Common myeloid progenitor, CD34-positive (primary cell): ENCODE measurements at places on chromosomes 12 and 14.

GRCh38 chr12:120851444-120851843, 52.7 kb downstream of the SPPL3 start:
- DNase-seq = no peak

DNA sequence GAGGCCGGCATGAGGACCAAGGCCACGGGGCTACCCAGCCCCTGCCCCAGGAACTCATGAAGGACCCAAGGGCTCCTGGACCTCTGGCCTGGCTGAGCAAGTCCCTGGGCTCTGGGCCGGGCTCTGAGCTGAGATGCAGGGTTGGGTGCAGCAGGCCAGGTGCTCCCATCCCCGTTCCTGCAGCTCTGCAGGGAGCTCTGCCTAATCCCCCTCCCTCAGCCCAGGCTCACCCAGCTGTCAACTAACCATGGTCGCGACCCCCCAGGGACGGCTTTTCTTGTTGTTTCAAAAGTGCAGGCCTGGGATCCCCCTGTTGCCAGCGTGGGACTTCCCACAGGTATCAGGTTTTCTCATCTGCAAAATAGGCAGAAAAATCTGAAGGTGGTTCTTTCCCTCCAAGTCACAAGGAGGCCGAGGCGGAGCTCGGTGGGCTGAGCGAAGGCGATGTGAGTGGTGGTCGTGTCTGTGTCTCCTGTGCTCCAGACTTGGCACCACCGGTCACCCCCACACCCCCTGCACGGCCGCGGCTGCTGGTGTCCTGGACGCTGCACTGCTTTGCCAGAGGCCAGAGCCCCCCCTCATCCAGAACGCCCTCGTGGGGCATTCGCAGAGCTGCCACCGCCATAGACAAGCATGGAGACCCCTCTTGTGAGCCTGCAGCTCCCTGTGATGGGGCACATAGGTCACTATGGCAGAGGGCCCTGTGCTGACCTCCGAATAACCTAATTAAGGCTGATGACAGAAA, 22.5 kb upstream of the GALNT9 start:
- DNase-seq = no peak

GRCh38 chr12:24950231-24950834, 1.4 kb upstream of the BCAT1 start:
- peak; percentile 28 for DNase-seq

DNA sequence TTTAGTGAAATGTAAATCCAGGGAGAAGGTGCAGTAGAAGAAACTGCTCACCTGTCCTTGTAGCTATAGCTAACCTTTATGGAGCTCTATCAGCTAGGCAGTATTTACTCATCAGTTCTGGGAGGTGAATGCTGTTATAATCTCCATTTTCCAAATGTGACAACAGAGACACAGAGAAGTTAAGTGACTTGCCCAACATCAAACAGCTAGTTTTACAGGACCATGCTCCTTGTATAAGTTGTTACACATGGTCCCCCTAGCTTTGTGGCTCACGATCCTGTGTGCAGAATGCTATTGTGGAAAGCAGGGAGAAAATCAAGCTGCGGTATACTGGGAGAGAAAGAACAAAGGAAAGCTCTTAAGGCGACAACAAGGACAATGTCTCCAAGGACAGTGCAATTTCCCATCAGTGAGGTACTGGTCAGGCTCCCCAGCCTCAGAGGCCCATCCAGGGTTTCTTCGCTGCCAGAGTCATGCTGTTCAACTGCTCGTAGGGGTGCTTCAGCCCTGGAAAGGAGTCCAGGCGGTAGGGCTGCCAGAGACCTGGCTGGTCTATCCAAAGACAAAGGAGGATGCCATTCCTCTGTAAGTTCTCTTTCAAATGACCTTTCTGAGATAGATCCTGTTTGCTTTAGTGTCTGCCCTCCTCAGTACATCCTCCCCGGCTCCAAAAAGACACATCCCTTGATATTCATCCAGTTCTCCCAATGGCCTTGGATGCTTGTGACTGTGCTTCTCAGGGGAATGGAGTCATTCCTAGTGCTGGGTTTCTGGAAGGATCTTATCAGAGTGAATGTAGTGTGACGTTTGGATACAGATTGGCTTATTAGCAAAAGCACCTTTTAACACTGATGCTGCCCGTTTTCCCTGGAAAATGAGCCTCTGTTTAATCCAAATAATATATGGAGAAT, 95.5 kb downstream of the ARF6 start:
- DNase-seq = no peak

GRCh38 chr12:119994892-119995658, 6.0 kb downstream of the BICDL1 start:
- no peak for DNase-seq

DNA sequence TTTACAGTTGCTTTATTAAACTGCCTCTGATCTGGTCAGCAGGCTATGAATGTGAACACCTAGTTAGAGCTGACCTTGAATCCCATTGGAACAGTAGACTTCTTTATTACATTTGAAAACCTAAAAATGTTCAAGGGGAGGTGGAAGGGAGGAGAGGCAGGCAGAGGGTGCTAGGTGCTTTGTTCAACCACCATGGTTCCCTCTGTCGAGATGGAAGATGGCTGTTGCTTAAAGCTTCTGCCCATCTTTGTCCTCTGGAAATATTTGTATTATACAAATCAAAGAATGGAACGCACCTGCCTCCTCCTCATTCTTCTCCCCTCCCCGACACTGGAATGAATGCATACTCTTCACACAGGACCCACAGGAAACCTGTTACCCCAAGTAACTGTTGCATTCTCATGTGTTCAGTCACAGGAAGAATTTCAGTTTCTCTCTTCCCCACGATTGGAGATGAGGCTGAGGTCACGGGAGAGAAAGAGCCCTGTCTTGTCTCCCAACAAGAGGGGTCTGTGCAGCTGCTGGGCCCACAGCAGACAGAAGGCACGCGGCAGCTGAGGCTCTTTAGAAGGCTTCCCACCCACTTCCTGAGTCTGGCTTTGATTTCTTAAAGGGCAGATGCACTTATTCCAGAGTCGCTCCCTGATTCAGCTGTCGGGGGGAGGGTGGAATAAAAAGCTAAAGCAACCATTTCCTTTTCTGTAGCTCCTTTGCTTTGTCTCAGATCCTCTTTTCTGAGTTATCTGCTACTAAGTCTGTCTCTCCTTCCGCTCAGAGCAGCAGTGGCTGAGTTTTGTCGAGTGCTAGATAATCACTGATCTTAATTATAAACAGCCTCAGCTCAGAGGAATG, 217.9 kb upstream of the BTG1 start:
- peak; percentile 80 for DNase-seq

DNA sequence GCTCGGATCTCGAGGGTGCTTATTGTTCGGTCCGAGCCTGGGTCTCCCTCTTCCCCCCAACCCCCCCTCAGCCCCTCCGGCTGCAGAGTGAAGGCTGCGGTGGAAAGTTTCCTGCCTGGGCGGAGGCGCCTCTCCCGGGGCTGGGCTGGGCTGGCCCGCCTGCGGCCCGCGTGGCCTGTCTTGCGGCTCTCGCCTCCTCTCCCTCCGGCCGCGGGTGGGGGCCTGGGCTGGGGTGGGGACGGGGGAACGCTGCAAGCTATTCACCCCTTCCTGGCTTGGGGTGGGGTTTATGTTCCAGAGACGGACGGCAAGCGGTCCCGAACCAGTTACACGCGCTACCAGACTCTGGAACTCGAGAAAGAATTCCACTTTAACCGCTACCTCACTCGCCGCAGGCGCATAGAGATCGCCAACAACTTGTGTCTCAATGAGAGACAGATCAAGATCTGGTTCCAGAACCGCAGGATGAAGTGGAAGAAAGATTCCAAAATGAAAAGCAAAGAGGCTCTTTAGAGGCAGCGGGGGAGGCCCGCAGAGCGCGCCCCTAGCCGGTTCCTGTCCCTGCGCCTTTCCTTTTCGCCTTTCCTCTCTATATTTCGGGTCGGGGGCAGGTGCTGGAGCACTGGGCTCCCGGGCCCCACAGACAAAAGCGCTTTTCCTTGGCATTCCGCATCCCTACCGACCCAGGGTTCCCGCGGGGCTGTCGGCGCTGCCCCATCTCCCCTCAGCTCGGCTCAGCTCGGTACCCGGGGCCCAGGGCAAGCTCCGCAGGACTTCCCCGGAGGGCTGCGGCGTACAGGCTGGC, 1.3 kb downstream of the HOXC5 start:
- DNase-seq = no peak

- DNase-seq = no peak
These were observed 151.4 kb downstream of the MED13L start for GRCh38 chr12:116125956-116126566.

GRCh38 chr12:48542300-48542928, 17.0 kb downstream of the OR8S1 start:
- peak; percentile 61 for DNase-seq

- DNase-seq = no peak
These were observed 270.5 kb downstream of the C12orf75 start for GRCh38 chr12:105600911-105601545.

DNA sequence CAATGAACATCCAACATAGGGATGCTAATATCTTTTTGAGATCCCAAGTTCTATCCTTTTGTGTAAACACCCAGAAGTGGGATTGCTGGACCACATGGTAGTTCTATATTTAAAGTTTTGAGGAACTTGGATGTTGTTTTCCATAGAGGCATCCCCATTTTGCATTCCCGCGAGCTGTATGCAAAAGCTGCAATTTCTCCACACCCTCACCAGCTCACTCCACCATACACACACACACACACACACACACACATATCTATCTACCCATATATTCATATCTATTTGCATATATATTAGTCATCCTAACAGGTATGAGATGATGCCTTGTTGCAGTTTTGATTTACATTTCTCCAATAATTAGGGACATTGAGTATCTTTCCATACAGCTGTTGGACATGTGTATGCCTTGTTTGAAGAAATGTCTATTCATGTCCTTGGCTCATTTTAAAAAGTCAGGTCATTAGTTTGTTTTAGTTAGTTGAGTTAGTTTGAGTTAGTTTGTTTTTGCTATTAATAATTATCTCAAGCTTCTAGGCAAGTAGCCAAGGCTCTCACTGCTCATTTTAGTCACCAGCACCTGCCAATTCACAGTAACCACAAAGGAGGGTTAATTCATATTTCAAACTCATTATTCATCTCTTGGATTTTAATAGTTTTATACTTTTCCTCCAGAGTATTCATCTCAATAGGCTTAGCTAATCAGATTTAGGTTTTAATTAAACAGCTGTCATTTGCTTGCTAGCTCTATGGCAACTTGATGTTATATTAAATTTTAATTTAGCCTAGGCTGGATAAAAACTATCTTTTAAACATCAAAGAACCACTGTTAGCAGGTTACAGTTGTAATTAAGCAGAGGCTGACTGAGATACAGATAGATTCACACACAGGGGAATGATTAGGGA, 1435.9 kb upstream of the TMEM132C start:
- DNase-seq = no peak

- DNase-seq = no peak
These were observed 120.8 kb downstream of the SAMD4A start for GRCh38 chr14:54687750-54688119.

DNA sequence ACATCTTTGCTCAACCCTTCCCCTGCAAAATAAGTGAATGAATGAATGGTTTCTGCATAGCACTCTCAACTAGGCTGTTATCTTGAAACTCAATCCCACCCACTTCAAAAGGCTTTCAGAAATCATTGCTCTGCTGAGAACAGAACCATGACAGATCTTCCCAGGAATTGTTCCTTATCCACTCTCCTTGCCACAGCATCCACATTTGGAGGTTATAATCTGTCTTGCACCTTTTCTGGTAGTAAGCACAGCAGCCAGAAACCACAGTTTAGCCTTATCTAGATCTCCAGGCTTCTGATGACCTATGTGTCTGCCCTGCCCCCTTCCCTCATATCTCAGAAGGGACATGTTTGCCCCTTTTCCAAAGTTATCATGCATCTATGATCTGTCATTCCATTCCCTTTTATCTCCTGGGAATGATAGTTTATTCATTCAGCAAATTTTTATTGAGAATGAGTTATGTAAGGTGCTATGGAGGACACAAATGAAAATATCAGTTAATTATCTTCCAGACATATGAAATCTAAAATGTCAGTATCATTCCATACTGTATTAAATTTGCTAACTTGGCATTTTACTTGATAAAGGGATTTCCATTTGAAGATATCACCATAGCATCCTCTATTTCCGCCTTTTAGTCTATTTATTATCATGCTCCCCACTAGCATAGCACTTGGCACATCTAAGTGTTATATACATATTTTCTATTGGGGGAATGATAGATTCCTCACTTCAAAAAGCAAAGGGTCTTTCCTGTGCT, 21.4 kb downstream of the LGR5 start:
- no peak for DNase-seq
